Frontal cortex (tissue), 4 donors: ENCODE measurements at places on chromosomes 2 and 18. TPM values are rescaled to one million over a fixed set of nuclear protein-coding genes. Genes with fewer than 3 reads are reported as not detected.

The INSIG2 gene
- total RNA-seq: 28.1 TPM

DNA sequence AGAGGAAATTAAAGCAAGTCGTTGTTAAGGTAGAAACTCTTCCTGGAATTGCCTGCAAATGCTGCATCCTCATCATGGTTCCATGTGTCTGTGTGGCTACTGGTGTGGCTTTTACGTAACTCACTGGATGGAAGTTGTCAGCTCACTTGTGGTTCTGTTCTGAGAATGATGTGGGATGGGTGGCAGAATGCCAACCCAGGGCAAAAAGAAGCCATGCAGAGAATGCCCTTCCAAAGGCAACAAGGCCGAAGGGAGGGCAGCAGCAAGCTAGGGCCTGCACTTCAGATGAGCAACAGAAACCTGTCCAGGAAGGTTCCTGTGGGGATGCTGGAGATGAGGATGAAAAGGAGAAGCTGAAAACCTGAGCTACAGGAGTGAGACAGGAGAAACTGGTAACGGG lies 10.4 kb upstream of the NAPG start:
- DNase-seq: no peak

DNA sequence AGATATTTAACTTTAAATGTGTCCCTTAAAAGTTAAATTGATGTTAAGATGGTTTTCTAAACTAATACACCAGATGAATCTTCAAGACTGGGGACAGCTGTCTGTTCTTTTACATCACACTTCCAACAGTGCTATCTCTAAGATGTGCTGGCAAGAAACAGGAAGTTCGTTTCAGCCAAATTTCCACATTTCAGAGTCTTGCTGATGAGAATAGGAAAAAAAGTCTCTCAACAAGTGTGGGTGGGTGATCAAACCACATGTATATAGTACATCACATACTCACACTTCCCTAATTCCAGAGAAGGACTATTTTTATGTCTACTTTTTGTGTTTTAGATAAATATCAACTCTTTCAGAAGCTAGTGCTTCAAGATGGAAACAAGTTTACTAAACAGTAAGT lies 1712.8 kb upstream of the TMEFF2 start:
- no peak for DNase-seq

GRCh38 chr2:186518945-186519344 lies 32.9 kb downstream of the ZC3H15 start:
- no peak for DNase-seq

GRCh38 chr2:238850091-238850490 lies 2.2 kb downstream of the TWIST2 start:
- DNase-seq: no peak

The HOXD12 gene
- total RNA-seq: not detected

GRCh38 chr18:40911041-40911440 lies 1044.0 kb upstream of the PIK3C3 start:
- DNase-seq: no peak

The CXCR1 gene
- total RNA-seq: under 0.01 TPM

GRCh38 chr2:106095478-106096298 lies 98.4 kb downstream of the UXS1 start:
- no peak for DNase-seq
